ENCODE measurements at places on chromosomes 1 and 21.

GRCh38 chr21:34983680-34984086, 65.4 kb downstream of the RUNX1 start:
- DNase-seq = peak; percentile 50

DNA sequence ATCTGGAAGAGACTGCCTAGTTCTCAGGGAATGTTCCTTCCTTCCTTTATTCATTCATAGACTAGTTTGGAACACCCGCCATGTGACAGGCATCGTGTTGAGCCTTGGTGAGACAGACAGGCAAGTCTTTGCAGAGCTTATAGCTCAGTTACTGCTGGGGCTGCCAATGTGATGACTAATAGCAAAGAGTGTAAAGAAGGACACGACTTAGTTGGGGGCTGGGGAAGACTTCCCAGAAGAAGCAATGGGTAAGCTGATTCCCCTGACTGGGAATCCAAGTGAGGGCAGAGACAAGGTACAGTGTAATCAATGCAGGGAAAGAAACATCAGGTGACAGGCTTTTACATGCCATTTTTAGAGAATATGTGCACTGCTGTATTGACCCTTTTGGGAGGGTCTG, 51.2 kb downstream of the TENT5C start:
- no peak for DNase-seq

GRCh38 chr1:36737038-36737555, 254.4 kb upstream of the CSF3R start:
- DNase-seq = no peak

GRCh38 chr1:67166196-67166595, at the start of gene IL23R:
TSS of gene IL23R (plus strand) at chr1:67166454. CDS start at chr1:67168121, 1,667 bp downstream.
- no peak for DNase-seq

DNA sequence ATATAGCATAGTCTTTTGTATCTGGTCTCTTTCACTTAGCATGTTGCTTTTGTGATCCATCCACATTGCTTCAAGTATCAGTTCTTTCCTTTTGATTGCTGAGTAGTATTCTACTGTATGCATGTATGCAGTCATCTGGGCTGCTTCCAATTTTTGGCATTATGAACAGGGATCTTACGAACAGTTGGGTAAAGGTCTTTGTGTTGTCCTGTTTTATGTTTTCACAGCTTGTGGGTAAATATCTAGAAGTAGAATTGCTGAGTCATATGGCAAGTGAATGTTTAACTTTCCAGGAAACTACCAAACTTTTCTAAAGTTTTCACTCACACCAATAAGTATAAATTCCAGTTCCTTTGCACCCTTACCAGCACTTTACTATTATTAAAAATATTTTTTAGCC, 60.9 kb downstream of the LHX4 start:
- DNase-seq = no peak

DNA sequence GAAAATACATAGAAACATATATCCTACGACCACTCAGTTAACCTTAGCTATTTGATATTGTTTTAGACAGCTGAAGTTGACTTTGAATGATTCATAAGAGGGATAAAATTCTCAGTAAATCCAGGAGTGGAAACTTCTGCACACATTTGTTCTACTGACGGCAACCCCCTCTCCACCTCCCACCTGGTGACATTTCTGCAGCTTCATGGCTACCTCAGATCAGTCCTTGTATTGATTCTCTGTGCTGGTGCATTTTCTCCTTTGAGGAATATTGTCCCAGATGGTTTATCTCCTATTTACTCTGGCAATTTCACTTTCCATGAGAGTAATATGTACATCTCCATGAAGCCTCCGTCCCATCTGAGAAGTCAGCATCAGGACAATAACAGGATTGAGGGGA, 57.7 kb upstream of the COA6 start:
- DNase-seq = no peak

DNA sequence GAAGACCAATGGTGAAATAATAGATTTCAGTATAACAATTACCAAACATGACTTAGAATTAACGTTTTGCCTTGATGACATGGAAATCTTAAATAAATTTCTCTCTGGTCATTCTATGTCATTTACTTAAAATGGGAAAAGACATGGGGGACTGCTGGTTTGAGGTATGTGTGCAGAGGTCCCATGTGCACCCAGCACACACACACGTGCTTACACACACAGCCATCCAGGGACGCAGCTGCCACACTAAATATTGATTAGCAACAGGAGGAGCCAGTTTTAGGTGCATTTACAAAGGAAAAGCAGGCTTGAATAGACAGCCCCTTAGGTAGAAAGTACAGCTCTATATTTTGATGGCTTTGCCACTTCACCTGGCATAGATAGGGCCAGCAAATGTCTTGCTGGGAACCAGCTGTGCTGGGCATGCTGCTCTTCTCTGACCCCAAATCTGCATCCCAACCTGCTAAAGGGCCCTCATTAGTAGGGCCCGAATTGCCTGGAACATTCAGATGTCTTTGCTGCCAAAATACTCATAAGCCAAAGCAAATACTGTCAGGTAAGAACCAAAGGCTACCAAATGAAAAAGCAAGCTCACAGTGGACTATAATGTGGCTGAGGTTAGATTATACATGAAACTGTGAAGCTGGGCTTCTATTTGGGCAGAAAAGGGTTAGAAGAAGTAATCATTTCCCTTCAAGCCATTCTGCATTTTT, 399.9 kb downstream of the HHAT start:
- no peak for DNase-seq

- no peak for DNase-seq
Observed at GRCh38 chr1:156823210-156823790, 6.7 kb upstream of the SH2D2A start.

- DNase-seq = peak; percentile 92
Observed at GRCh38 chr1:155208541-155209311, at the start of gene MTX1. TSS of gene MTX1 (plus strand) at chr1:155208695. CDS start at chr1:155208805, 110 bp downstream.

DNA sequence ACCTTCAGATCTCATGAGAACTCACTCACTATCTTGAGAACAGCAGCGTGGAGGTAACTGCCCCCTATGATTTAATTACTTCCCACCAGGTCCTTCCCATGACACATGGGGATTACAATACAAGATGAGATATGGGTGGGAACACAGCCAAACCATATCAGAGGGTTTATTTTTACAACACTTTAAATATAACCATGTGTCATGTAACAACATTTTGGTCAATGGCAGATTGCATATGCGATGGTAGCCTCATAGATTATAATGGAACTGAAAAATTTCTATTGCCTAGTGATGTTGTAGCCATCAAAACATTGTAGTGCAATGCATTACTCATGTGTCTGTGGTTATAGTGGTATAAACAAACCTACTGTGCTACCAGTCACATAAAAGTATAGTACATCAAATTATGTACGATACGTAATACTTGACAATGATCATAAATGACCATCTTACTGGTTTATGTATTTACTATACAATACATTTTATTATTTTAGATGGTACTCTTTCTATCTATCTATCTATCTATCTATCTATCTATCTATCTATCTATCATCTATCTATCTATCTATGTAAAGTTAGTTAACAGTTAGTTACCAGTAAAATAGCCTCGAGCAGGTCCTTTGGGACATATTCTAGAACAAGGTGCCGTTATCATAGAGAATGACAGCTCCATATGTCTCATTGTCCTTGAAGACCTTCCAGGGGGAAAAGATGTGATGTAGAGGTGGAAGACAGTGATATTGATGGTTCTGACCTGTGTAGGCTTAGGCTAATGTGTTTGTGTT, 12.6 kb upstream of the S100B start:
- no peak for DNase-seq
